CD4-positive, alpha-beta T cell (primary cell): ENCODE measurements at places on chromosomes 2 and 18.

GRCh38 chr2:55871637-55872036 lies 51.9 kb downstream of the EFEMP1 start:
- no peak for DNase-seq

GRCh38 chr2:23769364-23769763 lies 157.6 kb downstream of the ATAD2B start:
- no peak for DNase-seq

DNA sequence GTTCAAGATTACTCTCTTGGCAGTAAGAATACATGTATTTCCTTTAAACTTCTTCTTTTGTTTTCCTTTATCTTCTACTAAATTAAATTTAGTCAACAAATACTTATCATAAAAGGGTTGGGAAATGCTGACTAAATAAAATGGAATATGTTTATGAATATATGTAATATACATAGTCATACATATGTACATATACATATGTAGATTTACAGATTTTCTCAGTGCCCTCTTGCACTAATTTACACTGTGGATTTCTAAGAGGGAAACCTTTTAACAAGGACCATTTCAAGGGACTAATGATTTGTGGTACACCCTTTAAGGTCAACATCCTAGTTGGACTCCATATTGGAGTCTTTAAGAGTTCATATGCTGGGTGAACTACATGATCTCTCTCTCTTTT lies 37.2 kb downstream of the FAM98A start:
- no peak for DNase-seq

- DNase-seq: no peak
Observed at GRCh38 chr18:69951182-69951581, 3.5 kb upstream of the CD226 start.

- DNase-seq: no peak
Observed at GRCh38 chr2:226664140-226664539, 135.5 kb downstream of the IRS1 start.

DNA sequence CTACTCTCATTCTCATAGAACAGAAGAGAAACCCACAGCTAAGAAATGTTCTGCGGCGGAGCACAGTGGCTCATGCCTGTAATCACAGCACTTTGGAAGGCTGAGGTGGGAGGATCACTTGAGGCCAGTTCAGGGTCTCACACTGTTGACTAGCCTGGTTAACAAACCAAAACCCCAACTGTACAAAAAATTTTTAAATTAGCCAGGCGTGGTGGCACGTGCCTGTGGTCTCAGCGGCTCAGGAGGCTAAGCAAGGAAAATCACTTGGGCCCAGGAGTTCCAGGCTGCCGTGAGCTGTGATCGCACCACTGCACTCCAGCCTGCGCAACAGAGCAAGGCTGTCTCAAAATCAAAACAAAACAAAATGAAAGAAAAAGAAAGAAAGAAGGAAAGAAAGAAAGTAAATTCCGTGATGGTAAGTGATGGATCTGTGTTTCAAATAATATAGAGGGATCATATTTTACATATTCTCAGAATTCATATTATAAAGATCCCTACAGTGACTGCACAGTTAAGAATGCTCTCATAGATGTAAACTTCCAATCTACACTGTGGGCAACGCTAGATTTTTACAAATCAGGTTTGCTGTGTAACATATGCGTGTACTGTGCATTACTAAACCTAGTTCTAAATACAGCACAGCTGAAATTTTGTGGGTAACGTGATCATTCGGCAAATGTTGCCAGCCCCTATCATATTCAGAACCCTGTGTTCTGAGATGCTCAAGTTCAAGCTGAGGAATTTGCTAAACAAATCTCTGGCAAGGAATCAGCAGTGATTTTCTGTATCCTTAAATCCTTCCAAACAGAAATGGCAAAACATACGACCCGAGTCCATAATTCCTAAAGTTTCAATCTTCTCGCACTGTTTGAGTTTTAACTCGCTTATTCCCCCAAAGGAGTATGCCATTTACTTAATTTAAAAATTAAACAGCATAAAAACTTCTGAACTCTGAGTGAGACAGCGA lies 1.2 kb upstream of the RAB12 start:
- no peak for DNase-seq

- no peak for DNase-seq
Observed at GRCh38 chr2:25639131-25639530, 34.2 kb downstream of the DTNB start.

DNA sequence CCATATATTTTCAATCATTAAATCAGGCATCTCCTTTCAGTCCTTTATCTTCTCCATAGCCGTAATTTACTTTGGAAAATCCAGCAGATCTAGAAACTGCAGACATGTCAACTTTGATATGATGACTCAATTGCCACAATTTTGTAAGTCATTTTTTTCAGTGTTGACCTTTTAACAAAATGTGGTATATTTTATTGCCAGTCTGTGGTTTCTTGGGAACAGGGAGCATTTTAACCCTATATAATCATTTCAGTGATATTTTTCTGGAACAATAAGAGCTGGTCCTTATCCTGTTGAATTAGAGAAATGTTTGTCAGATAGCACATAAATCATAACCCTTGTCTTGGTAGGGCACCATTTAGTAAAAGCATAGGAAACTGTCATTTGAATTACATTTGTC lies 90.9 kb upstream of the UBXN4 start:
- no peak for DNase-seq

DNA sequence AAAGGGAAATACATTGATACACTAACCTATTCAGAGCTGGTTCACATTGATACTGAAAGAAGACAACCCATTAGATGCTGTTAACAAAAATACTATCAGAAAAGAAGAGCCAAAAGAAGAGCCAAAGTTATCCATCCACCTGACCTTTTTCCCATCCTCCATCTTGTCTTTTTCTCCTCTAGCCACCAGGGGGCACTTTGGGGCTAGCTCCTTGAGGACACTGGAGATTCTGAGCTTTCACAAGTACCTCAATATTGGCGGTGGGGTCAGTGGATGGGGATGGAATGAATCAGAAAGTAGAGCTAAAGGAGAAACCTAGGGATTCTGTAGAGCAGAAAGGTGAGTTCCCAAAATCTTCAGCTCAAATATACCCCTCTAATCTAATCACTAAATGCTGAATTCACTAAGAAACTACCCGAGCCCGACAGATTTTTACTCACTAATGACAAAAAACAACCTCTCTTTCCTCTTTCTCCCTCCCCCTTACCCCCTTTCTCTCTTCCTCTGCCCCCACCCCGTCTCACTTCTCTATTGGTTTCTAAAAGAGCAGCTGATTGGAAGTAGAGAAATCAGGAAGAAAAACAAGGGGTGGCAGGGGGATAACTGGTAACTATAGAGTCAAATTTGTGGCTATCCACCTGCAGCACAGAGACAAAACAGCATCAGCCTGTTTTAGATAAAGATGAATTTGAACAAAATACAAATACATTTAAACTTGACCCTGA lies 203.3 kb downstream of the TCF4 start:
- DNase-seq: peak; percentile 4

DNA sequence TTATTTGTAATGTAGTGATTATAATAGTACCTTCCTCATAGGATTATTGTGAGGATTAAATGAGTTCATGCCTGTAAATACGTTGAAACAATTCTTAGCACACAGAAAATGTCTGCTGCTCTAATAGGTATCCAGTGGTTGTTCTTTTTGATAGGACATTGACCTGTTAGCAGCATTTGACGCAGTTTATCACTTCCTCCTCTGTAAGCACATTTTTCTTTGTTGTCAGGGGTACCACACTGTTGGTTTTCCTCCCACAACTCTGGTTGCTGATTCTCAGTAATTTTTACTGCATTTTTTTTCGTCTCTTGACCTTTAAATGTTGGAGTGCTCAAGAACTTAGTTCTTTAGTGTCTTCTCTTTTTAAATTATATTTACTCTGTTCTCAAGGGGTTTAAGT lies 15.4 kb downstream of the PPM1B start:
- no peak for DNase-seq

DNA sequence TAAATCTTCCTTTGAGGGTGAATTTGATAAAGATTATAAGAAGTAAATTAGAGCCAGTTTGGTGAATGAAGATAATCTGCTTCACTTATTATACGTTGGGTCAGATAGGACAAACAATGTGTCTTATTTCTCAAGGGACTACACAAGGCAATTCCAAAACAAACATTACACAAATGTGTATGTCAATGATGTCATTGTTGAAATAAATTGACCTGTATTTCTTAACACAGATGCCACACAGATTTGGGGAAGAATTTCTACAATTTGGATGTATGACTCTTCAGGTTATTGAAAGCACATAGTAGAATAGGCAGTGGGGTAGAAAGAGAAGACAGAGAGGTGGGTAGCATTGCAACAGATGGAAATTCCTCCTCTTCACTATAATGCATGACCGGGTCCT lies 6.9 kb upstream of the CRIM1 start:
- DNase-seq: no peak
